ENCODE measurements at places on chromosomes 16 and 17. TPM values are rescaled to one million over a fixed set of nuclear protein-coding genes. Genes with fewer than 3 reads are reported as not detected.

Gene GJC1
- 2.2 TPM for total RNA-seq

Gene CD300H
- total RNA-seq: 0.38 TPM

Gene USP43
- total RNA-seq: 0.57 TPM

DNA sequence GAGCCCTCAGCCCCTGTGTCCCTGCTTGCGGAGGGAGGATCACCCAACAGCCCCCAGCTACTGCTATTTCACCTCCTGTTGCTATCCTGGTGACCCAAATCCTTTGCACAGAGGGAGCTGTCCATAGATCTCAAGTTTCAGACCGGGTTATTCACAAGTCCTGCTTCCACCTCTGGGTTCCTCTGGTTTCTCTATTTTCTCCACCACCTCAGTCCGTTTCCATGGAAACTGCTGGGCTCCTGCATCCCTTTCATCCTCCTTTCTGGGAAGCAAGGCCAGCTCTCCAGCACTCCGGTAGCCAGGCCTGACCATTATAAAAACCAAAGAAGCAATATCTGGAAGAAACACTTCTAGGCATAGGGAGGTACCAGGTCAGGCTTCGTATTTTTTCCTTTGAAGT, 4.8 kb upstream of the CALB2 start:
- DNase-seq: no peak

DNA sequence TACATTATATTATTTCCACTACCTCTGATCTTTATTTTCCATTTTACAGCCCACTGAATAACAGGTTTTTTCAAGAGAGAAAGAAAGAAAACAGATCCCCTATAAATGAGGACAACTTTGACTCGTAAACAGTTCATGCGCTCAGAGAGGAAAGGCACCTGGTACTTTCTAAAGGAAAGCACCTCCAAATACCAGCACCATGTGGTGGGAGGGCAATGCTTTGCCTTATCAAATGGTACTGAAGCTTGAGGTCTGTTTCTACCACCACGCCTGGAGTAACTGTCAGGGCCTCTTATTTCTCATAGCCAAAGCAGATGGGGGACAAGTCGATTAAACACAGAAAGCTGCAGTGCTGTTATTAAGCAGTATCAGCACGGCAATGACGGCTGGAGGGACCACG, 510.3 kb upstream of the ZFHX3 start:
- DNase-seq: no peak

GRCh38 chr17:61461967-61462718, 9.9 kb downstream of the TBX4 start:
- no peak for DNase-seq

DNA sequence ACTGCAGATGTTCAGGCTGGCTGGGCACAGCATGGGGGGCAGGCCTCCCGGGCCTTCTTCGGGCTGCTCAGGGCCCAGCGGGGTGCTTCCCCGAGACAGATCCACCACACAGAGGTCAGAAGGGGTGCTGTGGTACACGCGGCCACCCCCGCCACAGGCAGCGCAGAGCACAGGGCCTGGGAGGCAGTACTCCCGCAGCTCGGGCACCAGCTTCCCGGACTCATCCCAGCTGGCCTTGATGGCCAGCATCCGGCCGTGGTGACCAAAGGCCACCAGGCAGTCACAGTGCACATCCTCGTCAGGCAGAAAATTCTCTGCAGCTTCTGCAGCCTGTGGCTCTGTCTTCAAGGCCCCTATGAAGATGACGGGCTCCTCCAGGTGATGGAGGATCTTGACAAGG, 1.9 kb downstream of the FAAP100 start:
- DNase-seq: no peak

- DNase-seq: peak; percentile 40
Measured at GRCh38 chr16:19898924-19899604, 14.4 kb upstream of the GPRC5B start.

DNA sequence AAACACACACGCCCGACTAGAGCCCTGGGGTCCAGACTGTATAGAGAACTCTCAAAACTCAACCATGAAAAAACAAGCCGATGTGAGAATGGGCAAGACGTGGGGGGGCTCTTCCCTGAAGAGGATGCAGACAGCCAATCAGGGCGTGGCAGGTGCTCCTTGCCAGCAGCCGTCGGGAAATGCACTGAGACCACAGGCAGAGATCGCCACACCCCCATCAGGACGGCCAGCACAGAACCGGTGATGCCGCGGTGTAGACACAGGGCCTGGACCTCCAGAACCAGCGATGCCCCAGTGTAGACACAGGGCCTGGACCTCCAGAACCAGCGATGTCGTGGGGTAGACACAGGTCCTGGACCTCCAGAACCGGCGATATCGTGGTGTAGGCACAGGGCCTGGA, 169.2 kb downstream of the LAT start:
- no peak for DNase-seq

DNA sequence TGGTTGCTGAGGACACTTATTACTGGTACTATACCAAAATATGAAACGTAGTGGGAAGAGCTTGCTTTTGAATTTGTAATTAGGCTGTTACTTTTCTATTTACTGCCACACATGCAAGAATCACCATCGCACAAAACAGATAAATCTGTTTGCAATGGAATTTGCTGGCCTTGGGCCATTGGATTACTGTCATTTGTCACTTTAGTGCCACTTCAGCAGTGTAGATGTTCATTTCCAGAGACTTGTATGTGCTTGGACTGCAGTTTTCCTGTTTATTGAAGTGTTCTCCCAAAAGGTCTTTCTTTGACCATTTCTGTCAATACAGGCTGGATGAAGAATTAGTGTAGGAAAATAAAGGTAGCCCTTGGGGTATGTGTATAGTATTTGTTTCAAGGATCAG, 4.5 kb downstream of the USP10 start:
- DNase-seq: no peak
